CD8-positive, alpha-beta T cell (primary cell): ENCODE measurements at places on chromosomes 13 and 19.

GRCh38 chr19:16258440-16258903, 60.8 kb downstream of the AP1M1 start:
- DNase-seq: no peak

- no peak for DNase-seq
Measured at GRCh38 chr19:5364674-5365073, 24.1 kb upstream of the PTPRS start.

DNA sequence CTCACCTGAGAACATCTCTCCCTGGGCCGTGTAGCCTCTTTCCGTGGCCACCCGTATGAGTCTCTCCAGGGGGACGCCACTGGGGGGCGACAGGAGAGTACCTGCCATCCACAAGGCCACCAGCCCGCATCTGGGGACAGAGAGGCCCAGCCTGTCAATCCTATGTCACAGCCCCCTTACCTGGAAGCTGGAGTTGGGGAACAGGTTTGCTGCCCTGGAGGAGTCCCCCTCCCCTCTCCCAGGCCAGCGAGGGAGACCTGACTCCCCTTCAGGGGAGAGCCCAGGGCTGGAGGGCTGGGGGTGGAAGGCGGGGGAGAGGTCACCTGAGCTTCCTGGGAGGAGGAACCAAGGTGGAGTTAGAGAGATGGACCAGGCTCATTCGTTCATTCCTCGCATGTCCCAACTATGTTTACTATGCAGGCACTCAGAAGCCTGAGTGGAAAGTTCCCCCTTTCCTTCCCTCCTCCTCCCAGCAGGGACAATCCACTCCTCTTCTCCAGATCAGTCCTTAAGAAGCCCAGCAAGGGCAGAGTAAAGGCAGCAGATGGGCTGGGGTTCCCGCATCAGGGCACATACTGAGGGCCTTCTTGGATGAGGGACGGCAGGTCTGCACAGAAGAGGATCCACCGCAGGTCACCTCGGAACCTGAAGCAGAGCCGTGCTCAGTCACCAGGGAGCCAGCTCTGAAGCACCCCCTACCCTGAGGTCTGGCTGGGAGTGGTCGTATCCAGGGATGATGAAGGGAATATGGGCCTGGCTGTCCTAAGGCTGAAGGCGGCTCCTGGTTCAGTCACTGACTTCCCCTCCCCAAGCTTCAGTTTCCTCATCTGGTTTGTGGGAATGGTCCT, 5.5 kb downstream of the ACTMAP start:
- no peak for DNase-seq

- no peak for DNase-seq
Measured at GRCh38 chr13:60448907-60449510, 52.0 kb downstream of the TDRD3 start.

DNA sequence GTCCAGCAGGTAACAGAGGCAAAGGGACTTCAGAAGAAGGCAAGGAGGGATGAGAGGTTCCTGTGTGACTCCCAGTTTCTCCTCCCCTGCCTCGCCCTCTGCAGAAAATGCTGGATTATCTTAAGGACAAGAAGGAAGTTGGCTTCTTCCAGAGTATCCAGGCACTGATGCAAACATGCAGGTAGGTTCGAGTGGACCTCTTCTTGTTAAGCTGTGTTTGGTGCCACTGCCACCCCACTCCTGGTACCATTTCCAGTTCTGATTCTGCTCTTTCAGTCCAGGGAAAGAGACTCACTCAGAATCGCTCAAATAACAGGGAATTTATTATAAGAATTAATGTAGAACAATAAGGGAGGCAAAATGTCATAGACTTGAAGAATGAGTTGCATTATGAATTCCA, 82.5 kb downstream of the MAP4K1 start:
- no peak for DNase-seq

DNA sequence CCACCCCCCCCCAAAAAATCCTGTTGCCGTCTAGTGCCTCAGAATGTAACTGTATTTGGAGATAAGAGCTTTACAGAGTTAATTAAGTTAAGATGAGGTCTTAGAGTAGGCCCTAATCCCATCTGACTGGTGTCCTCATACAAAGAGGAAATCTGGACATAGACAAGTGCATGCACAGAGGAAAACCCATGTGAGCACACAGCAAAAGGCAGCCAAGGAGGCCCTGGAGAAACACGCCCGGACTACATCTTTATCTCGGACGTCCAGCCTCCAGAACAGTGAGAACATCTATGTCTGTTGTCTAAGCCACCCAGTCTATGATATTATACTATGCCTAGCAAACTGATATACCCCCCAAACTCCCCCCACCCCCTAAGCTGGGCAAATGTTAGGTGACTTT, 193.8 kb downstream of the KATNAL1 start:
- DNase-seq: no peak

GRCh38 chr19:11288349-11288748, 7.6 kb upstream of the TSPAN16 start:
- no peak for DNase-seq

DNA sequence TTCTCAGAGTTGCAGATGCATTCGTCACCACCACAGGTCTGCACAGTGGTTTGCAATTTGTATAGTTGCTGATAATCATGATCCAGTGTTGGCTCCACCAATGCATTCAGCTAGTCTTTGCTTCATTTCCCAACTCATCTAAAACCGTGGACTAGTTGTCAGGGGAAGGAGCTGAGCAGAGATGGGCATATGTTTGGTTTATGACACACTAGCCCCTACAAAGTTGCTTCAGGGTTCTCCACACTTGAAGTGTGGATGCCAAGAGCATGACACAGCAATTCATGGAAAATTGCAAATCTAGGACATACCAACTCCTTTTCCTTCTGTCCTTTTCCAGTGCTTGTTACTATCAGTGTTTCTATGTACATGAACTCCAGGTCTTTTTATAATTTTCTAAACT, 168.0 kb downstream of the TNFSF13B start:
- no peak for DNase-seq

DNA sequence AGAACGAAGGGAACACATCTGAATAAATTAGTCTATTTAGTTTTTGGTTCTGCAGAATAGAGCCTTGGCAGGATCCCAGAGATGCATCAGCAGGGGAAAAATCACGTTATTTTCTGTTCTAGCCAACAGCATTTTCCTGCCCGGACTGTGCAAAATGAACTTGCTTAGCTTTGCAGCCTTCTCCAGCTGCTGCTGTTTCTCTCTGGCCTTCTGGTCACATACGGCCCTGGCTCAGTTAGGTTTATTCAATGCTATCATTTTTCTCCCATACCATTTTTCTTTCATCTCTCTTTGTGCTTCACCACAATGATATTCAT, 110.4 kb upstream of the KL start:
- DNase-seq: no peak

GRCh38 chr13:34805347-34805746, 136.7 kb upstream of the NBEA start:
- no peak for DNase-seq

DNA sequence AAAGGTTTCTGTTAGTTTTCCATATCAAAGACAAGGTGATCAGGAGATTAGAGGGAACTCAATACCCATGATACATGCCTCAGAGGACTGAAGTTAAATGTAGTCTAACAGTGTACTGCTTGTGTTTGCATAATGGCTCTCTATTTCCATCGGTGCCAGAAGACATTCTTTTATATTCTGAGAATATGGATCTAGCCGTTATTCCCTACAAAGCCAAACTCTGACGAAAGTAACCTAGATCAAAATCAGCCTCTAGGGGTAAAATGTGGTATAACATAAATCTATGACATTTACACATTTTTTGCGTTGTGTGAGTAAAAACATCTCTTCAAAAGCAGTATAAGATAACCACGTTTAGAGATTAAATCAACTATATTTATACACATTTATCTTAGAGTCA, 2232.7 kb downstream of the PCDH9 start:
- no peak for DNase-seq

- DNase-seq: no peak
Measured at GRCh38 chr13:90107661-90108060, 1239.8 kb upstream of the MIR17HG start.

- no peak for DNase-seq
Measured at GRCh38 chr19:45772912-45773311, 3.9 kb upstream of the SIX5 start.

- no peak for DNase-seq
Measured at GRCh38 chr13:62185631-62186255, 770.1 kb upstream of the PCDH20 start.

- no peak for DNase-seq
Measured at GRCh38 chr13:100508455-100508854, 80.1 kb downstream of the GGACT start.

DNA sequence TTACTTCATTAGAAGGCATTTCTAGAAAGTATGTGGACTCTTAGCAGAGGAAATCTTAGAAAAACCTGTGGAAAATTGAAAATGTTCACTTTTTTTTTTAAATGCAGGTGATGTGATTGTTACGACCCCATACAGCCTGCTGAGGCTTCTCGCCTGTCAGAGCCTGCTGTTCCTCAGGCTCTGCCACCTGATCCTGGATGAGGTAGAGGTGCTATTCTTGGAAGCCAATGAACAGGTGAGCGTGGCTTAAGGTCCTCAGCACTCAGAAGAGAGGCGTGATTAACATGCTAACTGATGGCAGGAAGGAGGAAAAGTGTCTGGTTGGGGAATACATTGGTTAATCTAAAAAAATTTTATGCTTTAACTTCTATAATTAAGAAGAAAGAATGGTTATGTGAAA, 71.4 kb downstream of the SLC7A9 start:
- DNase-seq: no peak

DNA sequence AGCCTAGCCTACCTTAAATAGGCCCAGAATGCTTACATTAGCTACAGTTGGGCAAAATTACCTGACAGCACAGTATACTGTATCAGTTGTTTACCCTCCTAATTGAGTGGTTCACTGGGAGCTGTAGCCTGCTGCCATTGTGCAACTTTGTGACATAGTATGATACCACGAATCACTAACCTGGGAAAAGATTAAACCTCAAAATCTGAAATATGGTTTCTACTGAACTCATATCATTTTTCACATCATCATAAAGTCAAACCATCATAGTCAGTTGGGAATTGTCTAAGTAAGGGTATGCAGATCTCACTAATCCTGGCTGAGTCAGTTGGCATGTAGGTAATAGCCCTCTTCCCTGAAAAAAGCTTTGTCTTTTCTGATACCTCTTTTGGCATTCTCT, 9.2 kb downstream of the PAN3 start:
- no peak for DNase-seq

GRCh38 chr19:13063461-13064091, 39.1 kb downstream of the LYL1 start:
- no peak for DNase-seq

DNA sequence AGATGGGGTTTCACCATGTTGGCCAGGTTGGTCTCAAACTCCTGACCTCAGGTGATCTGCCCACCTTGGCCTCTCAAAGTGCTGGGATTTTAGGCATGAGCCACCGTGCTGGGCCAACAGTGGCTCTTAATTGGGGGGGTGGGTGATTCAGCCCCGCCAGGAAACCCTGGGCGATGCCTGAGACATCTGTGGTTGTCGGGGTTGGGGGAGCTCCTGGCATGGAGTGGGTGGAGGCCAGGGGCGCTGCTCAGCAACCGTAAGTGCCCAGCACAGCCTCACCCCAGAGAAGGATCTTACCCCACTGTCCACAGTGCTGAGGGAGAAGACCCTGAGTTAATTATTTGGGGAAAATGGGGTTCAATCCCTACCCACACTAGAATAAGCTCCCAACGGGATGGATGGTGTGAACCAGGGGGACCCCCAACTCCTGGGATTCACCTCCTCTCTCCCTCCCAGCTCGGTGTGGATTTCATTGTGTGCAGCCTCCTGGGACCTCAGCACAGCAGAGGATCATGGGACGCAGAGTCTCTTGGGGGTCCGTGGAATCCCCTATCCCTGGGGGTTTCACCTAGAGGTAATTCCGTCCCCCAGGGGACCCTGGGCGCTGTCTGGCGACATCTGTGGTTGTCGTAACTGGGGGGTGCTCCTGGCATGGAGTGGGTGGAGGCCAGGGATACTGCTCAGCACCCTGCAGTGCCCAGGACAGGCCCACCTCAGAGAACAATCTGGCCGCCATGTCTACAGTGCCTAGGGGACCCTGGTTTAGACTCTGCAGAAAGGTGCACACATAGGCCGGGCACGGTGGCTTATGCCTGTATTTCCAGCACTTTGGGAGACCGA, 68.9 kb downstream of the GADD45B start:
- DNase-seq: no peak

DNA sequence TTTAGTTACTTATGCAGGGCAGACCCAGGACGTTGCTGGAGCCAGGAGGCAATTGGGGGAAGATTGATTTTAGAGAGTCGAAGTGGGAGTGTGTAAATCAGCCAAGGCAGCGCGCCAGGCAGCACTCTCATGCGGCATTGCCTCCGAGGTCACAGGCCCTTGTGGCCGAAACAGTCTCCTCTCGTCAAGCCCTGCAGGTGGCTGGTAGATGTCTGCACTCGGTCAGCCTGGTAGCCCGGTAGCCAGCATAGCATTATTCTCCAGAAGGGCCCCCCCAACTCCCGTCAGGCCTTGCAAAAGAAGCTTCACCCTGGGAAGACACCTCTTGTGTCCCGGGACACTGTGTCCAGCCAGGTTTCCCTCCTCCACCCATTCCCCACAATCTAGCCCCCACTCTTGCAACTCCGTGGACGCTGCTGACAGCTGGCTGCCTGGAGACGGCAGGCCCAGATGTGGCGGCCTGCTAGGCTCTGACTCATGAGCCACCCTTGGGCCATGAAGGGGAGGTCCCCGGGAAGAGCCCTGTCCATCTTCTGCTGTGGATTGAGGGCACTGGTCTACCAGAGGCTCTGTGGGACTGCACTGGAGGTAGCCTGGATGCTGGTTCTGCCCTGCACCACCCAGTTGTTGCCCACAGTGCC, 2.6 kb upstream of the PEPD start:
- no peak for DNase-seq

GRCh38 chr13:33135097-33135496, 118.9 kb downstream of the KL start:
- no peak for DNase-seq

- DNase-seq: no peak
Measured at GRCh38 chr13:46858776-46859175, 38.1 kb downstream of the HTR2A start.

DNA sequence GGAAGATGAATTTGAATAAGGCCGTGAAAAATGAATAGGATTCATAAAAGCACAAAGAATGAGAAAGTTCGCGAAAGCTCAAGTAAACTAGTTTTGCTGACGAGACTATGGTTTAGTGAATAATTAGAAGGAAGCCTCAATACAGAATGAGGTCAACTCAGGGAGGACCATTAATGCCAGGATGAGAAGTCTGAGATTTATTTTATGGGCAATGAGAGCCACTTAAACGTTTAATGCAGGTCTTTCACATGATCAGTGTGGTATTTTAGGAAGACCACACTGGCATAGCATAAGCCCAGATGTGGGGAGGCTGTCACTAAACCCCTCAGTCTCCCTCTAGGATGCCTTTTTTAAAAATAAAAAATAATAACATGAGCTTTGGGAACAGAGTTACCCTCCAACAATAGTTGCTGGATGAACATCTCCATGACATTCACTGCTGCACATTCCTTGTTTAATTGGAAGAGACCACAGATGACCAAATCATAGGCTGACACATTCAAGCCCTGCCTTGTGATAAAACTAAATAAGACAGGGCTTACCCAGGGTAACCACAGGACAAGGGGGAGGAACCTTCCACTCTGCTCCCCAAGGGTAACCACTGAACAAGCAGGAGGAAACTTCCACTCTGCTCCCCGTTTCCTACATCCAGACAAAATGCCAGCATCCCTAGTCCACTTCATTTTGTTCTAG, 43.6 kb upstream of the LSM14A start:
- no peak for DNase-seq
